Kidney capillary endothelial cell (primary cell): ENCODE measurements at places on chromosomes 5 and 9.

DNA sequence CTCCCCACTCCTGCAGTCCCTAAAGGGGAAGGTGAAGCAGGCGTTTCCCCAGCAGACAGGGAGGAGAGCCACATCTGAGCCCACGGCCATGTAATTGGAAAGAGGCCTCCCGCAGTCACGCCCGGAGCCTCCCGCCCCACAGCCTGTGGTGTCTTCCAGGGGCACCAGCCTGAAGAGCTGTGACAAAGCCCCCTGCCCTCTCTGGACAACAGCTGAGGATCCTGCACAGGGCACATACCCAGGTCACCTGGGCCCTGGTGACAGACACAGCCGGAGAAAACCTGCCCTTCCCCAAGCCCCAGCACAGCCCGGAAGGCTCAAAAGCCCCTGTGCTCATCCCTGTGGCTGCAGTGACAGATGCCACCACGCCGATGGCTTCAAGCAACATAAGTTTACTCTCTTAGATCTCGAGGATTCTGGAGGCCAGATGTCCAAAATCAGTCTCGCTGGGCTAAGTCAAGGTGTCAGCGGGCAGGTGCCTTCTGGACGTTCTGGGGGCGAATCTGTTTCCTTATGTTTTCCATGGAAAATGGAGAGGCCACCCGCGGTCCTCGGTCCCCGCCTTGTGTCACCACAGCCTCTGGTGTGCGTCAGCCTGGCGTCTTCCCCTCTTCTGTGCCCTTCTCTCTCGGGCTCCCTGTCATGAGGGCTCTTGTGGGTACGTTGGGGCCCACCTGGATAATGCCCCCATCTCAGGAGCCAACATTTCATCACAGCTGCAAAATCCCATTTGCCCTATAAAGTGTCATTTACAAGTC, 71.5 kb downstream of the PSMB7 start:
- no peak for DNase-seq

DNA sequence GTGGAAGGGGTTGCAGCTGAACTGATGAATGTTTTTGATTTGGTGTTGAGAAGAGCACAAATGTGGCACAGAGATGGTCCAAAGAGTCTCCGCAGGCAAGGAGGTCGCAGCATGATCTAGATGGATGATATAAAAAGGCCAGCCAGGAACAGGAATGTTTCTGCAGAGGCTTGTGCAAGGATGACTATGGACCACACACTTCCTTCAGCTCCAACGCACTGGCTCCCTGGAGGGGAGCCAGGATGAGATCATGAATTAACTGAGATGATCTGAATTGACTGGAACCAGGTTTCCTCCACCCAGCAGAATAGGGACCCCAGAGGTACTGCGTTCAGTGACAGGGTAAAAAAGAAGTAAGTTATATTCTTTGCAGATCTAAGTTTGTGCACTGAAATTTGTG, 89.0 kb downstream of the ARSB start:
- peak; percentile 46 for DNase-seq

GRCh38 chr5:90096415-90097081, 313.0 kb downstream of the CETN3 start:
- DNase-seq: peak; percentile 16

DNA sequence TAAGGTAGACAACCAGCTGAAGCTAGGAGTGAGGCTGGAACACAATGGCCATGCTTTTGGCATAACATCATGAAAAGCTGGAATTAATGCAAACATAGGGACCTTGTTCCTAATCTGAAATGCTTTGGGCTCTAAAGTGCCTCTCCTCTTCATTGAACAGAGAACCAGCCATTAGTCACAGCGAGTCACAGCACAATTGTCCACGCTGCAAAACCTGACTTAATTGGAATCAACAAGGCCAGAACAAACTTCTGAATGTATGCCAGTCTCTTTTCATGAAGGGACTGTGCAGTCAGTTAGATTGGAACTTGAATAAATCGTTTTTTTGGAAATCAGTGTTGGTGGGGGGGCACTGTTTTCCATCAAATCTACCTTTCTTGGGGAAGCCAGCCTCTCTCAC, 96.5 kb downstream of the JAKMIP2 start:
- DNase-seq: no peak

DNA sequence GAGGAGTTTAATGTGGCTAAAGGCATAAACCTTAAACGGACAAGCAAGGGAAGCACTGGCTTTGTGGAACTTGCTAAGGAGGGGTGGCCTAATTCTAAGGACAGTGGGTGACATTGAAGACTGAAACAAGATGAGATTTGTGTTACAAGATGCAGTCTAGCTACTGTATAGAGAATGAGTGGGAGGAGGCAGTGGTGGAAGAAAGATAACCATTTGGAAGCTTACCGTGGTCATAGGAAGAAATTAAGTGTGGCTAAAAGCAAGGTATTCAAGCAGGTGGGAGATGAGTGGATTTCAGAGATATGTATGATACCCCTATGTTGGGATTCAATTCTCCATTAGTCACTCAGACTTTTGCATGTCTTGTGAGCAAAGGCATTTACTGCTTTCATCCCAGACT, 4.6 kb downstream of the PAM start:
- no peak for DNase-seq

DNA sequence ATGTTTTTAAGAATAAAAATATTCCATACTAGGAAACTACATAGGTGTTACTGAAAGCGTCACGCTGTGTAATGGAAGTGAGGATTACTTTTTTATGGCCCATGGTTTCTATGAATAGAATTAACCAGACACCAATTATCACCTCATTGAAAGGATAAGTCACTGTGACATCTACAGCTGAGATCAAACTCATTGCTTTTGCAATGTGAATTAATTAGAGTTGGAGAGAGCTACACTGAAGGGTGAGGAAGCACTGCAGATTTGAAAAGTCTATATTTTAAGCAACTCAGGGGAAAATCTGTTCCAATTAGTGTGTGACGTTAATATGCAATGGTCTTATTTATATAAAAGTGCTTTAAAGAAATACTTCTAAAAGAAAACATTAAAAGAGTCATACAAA, 1300.1 kb upstream of the DMAC1 start:
- DNase-seq: no peak

DNA sequence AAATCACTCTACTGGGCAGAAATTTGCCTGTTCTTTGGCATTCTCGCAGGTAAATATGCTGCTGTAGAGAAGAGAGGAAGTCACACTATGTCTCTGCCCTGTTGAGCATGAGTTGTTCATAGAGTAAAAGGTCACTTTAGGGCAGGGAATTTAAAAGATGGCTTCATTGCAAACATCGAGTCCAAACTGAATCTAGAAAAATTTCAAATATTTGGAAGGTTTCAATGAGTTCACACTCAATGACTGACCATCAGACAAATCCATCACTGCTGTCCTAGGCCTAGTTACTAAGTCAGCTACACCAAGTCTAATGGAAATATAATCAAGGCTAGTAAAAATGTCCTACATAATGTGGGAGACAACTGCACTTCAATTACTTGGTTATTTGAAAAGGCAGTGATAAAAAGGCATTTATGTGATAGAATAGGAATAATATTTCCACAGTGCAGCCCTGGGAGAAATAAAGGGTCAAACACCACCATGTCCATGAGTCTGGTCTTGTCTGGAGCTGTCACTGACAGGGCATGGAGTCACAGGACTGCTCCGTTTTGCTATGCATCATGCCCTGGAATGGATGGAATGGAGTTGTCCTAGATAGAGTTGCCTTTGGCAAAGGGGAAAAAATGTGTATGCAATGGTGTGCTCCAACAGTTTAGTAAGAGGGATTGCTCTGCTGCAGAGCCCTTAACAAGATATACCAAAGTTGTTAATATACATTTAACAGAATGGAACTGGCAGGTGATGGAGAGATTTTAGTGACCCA, 218.5 kb upstream of the DAPK1 start:
- DNase-seq: no peak

DNA sequence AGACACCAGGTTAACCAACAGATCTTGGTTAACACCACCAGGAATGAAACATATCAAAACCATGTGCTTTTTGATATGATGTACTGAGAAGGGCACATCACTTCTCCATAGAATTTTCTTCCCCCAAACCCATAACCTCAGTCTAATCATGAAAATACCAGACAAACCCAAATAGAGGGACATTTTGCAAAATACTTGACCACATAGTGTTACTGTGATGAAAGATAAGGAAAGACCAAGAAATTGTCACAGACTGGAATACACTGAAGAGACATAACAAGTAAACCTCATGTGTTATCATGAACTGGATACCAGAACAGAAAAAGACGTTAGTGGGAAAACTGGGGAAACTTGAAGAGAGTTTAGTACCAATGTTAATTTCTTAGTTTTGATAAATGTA, 74.9 kb upstream of the VCAN start:
- no peak for DNase-seq

DNA sequence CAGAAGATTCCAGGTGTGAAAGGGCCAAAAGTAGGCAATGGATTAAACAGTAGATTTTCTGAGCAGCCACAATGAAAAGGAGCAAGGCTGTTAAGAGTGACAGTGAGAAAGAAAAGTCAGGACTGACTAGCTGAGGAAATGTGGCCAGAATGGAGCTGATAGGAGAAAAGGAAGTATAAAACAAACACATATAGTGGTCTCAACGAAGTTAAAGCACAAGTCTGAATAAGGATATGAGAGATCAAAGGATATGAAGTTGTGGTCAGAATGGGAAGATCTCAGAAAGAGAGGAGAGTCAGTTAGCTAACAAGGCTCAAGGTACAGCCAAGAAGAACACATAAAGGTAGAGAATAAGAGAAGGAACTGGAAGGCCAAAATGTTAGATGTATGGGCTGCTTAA, 39.9 kb downstream of the FNIP1 start:
- no peak for DNase-seq

GRCh38 chr9:76756268-76756640, 8.0 kb upstream of the PCA3 start:
- no peak for DNase-seq

GRCh38 chr9:9585920-9586319, 1026.9 kb downstream of the PTPRD start:
- no peak for DNase-seq

DNA sequence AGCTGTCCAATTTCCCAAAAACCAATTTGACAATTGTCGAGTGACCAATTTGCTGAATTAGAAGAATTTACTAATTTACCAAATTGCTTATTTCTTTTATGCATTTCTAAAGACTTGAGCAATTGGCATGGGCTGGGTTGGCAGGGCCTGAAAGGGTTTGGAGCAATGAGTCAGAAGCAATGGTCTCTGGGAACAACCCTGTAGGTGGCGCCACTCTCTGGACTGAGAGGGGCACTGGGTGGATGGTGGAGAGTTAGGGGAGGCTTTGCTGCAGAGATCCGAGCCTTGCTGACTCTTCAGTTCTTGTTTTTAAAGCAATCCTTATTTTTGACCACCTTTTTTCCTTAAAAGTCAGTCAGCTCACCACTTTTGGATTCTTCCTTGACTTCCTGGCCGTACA, 71.5 kb upstream of the RPS23 start:
- DNase-seq: no peak

- no peak for DNase-seq
These were observed 10.6 kb downstream of the PLEKHG4B start for GRCh38 chr5:102411-103043.
